ENCODE measurements at places on chromosomes 3 and 15.

DNA sequence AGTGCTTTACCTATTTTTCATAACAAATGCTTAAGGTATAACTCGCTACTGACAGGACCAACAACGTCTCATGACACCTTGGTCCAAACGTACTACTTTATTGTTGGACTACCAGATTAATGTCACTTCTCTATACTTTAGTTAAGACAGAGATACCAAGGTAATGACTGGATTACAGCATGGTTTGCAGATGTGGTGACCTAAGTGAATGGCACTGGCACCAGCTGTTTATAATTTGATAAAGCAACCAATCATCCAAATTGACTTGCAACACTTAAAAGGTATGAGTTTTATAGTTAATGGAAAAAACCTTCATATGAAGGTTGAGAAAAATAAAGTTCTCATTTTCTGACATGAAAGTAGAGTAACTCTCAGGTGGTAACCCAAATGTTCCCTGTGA, 209.0 kb downstream of the NEK10 start:
- DNase-seq = no peak

GRCh38 chr15:41961595-41962202, 10.7 kb downstream of the EHD4 start:
- DNase-seq = no peak

GRCh38 chr15:53448232-53449015, 311.0 kb downstream of the WDR72 start:
- no peak for DNase-seq

DNA sequence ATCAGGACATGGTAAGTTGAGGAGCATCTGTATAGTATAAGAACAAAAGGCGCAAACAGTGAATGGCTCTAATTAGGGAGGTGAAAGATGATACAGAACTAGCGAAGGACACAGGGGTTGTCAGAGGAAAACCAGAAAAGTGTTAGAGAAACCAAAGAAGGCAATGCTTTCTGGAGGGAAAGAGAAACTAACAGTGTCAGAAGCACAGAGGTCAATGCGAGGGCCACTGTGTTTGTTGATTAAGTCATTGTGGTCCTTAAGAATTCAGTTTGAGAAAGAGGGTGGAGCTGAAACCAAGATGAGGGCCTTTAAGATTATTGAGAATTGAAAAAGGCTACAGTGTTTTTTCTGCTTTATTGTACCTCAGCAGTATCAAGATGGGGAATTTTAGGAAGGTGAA, 28.8 kb downstream of the ATG7 start:
- peak; percentile 24 for DNase-seq

GRCh38 chr3:24351779-24352469, 142.7 kb downstream of the THRB start:
- DNase-seq = no peak

DNA sequence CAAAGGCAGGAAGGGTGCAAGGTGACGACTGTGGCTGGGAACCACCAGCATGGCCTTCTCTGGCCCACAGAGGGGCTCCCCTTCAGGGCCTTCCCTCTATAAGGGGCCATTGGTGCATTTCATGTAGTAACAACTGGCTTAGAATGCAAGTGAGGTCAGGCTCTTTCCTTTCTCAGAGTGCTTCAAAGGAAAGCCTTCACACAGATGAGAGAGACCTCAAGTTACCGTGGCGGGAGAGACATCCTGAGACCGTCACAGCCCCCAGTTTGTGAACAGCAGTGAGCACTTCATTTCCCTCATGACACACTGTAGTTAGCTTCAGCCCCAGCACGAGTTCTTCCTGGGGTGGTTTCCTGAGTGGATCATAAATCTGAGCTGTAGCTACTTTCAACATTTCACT, 96.6 kb upstream of the LIMD1 start:
- no peak for DNase-seq

DNA sequence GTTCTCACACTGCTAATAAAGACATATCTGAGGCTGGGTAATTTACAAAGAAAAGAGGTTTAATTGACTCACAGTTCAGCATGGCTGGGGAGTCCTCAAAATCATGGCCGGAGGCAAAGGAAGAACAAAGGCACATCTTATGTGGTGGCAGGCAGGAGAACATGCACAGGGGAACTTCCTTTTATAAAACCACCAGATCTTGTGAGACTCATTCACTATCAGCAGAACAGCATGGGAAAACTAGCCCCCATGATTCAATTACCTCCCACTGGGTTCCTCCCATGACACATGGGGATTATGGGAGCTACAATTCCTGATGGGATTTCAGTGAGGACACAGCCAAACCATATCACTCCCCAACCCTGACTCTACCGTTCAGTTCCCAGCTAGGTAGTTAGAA, 59.7 kb upstream of the MINAR1 start:
- DNase-seq = no peak

DNA sequence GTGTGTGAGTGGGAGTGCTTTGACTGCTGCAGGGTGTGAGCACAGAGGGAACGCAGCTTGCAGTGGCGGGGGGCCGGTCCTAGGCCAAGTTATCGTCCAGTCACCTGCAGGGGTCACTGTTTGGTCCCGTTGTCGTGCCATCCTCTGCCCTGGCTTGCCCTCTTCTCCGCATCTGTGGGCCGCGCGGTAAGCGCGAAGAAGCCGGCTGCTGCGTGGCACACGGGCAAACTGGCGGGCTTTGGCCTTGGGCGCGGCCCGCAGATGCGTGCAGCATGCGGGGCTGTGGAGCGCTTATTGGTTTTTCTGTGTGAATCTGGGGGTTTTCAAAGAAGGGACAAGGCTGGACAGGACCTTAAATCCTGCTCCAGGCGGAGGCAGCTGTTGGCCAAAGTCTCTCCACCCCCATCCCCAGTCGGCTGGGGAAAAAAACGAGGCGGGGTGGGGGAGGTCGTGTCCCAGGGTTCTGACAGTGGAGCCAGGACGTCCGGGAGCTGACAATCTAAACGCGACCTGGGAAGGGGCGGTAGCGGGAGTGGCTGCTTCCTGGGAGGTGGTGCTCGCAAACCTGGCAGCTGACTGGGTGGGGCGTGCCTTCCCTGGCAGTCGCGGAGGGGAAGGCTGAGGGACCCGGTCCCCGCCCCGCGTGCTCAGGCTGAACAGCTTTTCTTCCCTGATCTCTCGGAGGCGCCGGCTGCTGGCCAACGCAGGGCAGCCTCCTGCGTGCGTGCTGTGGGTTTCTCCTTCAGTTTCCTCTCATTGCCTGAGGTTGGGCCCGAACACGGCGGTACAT, 39.7 kb upstream of the VEPH1 start:
- DNase-seq = peak; percentile 76

DNA sequence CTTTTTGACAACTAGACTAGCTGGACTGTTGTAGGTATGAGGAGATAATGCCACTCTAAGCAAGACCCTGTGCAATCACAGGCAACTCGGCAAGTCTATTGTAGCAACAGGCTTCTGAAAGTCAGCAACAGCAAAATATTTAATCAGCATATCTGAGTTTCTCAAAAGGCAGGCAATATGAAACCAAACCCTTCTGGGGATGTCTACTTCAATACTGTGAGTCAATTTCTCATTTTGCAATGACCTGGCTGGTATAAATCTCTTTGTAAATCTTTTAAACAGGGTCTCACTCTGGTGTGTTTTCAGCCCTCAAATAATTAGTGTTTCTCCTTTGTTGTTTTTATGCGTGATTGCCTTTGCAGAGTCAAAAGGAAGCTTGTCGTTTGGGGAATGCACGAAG, 1044.5 kb downstream of the NTRK3 start:
- DNase-seq = no peak

DNA sequence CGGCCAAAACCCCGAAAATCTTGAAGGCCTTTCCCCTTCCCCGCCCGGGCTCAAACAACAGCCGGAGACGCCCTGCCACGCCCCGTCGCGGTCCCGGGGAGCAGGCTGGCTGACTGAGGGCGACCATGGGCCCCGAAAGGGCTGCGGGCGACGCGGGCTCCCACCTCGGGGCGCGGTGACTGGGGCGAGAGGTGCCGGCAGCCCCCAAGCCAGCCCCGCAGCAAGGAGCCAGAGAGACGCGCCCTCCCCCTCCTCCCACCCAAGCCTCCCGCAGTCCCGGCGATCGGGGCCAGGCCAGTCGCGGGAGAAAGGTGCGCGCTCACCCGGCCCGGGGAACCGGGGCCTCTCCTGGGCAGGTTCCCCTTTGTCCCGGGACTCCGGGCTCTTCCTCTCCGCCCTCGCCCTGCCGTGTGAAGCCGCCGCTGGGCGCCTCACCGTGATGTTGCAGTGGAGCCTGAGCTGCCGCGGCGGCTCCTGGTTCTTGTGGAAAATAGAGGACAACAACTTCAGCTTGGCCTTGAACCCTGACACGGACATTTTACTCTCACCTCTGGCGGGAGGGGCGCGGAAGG, 30.6 kb upstream of the ZSCAN2 start:
- DNase-seq = peak; percentile 48

DNA sequence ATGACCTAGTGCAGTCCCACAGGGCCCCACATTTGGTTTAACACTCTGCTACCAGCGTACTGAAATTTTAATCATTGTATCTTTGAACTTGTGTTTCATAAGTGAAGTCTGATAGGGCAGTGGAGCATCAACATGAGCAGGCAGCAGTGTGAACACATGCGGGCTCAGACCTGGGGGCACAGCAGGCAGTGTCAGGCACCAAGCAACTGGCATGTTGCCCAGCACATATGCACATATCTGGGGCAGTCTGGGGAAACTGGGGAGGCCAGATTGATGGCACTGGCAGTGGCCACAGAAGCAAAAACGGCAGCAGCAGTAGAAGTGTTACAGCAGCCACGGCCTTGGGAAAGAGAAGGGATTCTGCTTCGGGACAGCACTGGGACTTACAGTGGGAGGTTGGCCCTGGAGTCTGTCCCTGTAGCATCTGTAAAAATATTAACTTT, 353.9 kb upstream of the KCNMB2 start:
- no peak for DNase-seq

DNA sequence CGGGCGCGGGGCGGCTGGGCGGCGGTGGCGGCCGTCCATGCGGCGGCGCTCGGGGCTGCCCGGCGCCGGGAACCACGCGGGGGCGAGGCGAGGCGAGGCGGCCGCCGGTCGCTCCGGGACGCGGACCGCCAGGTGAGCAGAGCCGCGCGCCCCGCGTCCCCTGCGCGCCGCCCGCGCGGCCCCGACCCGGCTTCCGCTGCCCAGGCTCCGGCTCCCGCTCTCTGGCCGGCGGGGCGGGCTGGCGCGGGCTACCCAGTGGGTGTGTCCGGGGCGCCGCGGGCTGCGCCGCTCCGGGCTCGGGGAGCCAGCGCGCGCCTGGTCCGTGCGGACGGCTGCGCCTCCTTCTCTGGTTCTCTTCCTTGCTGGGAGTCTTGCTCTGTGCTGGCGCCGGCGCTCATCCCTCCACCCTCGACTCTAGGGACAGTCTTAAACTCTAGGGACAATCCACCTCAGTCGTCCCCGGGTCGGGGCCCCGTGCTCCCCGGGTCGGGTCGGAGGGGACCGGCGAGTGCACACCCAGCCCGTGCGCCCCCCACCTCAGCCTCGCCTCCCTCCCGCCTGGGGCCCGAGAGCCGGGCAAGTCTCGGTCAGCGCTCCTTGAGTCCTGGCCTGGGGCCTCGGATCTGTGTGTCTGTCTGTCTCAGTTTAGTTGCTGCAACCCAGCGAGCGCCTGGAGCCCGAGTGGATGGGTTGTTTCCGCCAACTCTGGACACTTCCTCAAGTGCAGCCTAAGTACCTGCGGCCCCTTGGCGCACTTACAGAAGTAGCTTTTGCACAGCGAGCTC, 488 bp downstream of the THSD4 start:
- peak; percentile 70 for DNase-seq

DNA sequence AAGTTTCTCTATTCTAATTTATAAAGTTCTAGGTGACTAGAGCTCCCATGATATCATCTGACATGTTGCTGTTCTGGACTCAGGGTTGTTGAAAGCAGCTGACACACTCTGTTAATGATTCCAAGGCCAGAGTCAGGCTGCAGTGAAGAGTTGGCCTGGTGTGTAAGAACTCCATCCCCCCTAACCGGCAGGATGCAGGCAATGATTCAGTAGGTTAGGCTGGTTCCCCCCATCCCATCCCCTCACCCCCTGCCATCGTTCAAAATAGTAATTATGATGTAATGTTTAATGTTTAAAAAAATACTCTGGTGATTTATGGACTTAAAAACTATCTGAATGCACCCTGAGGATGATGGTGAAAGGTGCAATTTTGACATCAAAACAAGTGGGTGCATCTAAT, 4.6 kb upstream of the TRIM71 start:
- DNase-seq = no peak

DNA sequence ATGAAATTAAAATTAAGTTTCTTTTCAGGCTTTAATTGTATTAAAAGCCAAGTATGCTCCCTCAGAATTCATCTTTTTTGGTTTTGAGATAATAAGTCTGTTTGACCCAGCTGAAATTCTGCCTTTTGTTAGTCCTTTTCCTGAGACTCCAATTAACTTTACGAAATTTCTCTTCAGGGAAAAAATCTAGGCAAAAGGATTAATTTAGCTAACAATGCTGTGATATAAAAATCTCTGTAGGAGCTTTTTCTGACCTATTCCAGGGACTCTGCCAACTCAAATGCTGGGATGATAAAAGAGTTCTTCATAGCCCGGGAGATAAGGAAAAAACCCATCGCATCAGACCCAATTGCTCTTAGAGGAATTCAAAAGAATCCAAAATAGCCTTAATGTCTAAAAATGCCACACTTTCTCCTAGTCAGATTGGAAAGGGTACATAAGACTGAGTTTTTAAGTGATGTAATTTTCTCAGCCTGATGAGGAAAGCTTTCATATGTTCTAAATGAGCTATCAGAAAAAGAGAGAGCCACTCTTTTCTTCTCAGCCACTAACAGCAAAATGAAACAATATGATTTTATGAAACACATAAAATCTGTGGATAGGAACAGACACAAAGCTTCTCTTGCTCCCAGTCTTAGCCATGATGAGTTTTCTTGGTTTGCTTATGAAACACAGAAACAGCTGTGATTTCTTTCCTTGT, 405.1 kb downstream of the ROBO1 start:
- DNase-seq = no peak

DNA sequence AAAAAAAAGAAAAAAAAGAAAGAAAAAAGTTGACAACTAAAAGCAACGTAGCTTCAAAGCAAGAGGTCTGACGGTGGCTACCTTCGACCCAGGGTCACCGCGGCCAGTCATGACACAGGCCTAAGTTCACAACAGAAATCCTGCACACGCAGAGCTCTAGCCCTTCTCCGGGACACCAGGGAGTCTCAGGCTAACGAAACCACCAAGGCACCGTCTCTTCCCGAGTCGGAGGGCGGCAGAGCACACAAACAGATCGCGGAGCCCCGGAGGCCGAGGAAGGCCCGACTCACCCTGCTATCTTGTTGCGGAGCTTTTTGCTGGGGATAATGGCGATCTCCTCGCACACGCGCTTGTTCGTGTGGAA, 584 bp downstream of the RPS17 start:
- peak; percentile 16 for DNase-seq

GRCh38 chr15:95353512-95353911, 977.0 kb upstream of the NR2F2 start:
- DNase-seq = no peak

- peak; percentile 13 for DNase-seq
Observed at GRCh38 chr15:39666677-39667076, 85.8 kb downstream of the THBS1 start.

DNA sequence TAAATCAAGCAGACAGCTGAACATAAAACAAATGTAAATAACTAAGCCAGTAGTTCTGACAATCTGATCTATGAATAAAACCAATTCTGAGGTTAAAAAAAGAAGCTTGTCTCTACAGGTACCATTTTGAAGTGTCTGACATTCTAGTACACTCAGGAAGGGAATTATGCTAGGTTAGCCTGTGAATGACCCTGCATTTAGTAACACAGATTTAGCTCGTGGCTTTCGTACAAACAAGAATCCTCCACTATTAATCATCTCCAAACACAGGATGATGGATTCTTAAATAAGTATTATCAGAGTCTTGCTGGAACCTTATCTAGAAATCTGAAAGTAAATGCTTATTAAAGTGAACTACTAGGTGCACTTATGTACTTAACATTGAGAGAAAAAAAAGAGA, 1120.1 kb downstream of the ROBO1 start:
- peak; percentile 24 for DNase-seq

GRCh38 chr15:38130740-38131498, 121.7 kb upstream of the SPRED1 start:
- DNase-seq = peak; percentile 96
